ENCODE measurements at places on chromosomes 12 and 14.
A peak's percentile ranks its signal among the peaks of the same experiment; 100 is the strongest.

GRCh38 chr12:66087365-66087943, 43.1 kb downstream of the LLPH start:
- peak; percentile 58 for DNase-seq

- no peak for DNase-seq
Observed at GRCh38 chr14:69910871-69911270, 31.7 kb downstream of the SMOC1 start.

GRCh38 chr14:95536036-95536593, 1.3 kb downstream of the GLRX5 start:
- DNase-seq: no peak

DNA sequence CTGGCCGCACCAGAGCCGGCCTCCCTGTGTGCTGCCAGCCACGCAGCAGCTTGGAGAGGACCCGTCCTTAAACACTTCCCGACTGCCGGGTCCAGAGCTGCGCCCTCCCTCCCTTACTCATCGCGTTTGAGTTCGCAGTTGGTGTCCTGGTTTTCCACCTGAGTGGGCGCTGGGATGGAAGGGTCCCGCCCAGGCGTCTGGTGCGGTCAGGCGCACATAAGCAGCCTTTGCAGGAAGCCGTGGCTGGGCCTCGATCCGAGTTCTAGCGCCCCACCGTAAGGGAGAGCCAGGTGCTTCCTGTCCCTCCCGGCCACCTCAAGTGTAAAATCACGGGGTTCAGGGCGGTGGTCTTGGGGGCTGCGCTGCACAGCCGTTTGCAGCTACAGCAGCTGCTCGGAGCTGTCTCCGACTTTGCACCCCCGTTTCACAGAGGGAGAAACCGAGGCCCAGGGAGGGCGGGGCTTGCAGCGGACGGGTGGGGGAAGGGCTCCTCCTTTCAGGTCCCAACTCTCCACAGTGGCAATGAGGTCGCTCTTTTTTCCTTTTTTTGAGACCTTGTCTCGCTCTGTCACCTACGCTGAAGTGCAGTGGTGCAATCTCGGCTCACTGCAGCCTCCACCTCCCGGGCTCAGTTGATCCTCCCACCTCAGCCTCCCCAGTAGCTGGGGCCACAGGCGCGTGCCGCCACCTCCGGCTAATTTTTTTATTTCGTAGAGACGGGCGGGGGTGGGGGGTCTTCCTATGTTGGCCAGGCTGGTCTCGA, 51.3 kb downstream of the LRCOL1 start:
- DNase-seq: no peak

- DNase-seq: no peak
Observed at GRCh38 chr14:31336646-31337045, 83.7 kb downstream of the HEATR5A start.

GRCh38 chr14:80212023-80212397, 706 bp upstream of the DIO2 start:
- DNase-seq: no peak

DNA sequence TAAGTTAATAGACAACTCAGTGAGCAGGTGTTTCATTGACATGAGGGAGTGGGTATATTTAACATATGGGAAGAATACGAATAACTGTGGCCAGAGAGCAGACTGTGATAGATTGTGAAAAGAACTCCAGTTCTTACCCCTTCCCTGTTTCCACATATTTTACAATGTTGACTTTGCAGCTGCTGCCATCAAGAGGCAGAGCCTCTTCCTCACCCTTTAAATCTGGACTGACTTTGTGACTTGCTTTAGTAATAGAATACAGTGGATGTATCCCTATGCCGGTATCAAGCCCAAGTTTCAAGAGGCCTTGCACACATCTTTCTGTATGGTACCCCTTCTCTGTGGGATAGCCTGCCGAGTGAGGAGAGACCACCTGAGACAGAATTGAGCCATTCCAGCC, 356.7 kb downstream of the ETNK1 start:
- DNase-seq: no peak

GRCh38 chr14:78524196-78524595, 354.0 kb downstream of the NRXN3 start:
- DNase-seq: no peak

DNA sequence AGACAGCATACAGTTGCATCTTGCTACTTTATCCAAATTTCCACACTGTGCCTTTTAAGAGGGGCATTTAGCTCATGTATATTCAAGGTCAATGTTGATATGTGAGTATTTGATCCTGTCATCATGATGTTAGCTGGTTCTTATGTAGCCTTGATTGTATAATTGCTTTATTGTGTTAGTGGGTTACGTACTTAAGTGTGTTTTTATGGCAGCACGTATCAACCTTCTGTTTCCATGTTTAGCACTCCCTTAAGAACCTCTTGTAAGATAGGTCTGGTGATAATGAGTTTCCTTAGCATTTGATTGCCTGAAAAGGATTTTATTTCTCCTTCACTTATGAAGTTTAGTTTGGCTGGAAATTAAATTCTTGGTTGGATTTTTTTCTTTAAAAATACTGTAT, 445.2 kb downstream of the NAV3 start:
- no peak for DNase-seq

DNA sequence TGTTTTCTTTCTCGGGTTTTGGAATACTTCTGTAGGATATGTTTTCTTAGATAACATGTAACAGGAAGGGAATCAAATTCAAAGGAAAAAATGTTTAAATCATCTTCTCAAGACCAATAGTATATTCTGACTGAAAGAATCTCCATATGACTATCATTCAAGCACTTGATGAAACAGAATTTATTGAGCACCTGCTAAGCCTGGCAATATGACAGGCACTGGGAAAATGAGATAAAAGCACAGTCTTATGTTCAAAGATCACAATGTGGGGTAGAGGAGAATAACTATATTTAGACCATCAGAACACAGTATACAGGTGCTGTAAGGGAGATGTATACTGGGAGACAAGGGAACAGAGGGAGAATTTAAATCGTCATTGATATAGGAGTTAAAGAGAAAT, 19.1 kb upstream of the TMEM30B start:
- no peak for DNase-seq

- DNase-seq: no peak
Observed at GRCh38 chr14:39264558-39264957, 30.8 kb downstream of the MIA2 start.

DNA sequence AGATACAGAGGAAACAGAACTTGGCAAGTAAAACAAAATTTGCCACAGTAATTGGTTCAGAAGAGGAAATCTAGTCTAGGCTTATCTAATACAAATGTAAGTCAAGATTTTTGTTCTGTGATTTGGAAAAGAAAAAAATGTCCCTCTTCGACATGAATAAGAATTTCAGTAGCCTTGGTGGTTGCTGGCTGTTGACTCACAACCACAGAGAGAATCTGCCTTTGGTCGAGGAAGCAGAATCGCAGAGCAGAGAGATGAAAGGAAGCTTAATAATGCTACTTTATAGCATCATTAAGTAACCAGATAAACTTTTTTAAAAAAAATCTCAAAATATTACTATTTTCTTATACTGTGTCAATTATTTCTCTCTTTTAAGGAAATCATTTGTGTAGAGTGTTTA, 1096.6 kb downstream of the FLRT2 start:
- no peak for DNase-seq

DNA sequence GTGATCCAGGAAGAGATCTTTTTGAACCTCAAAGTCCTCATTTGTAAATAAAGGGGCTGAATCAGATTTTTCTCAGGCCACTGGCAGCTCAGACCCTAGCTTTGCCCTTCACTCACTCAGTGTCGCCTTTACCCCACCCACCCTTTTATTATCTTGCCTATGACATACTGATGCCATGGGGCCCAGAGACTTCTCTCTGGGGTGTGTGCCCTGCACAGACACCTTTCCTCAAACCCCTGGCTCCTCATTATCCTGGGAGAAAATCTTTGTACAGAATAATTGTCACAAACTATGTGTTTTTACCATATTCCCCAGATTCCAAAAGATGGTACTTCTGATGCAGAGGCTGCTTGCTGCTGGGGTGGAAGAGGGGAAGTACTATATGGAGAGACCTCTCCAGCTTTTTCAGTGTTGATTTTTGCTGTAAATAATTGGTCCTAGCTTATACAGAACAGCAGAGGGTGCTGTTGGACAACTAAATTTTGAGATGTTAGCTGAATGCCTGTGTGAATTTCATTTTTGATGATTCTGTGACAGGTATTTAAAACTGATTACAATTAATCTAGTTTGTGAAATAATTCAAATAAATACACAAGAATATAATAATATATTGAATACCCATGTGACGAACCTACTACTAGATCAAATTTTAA, 53.9 kb upstream of the DCD start:
- DNase-seq: no peak

- DNase-seq: no peak
Observed at GRCh38 chr12:27451036-27451825, 4.7 kb downstream of the SMCO2 start.

GRCh38 chr14:22478247-22478646, 110.8 kb downstream of the DAD1 start:
- DNase-seq: no peak

GRCh38 chr14:23228812-23229211, 8.9 kb upstream of the RNF212B start:
- DNase-seq: no peak

GRCh38 chr12:116060764-116061163, 216.7 kb downstream of the MED13L start:
- no peak for DNase-seq

DNA sequence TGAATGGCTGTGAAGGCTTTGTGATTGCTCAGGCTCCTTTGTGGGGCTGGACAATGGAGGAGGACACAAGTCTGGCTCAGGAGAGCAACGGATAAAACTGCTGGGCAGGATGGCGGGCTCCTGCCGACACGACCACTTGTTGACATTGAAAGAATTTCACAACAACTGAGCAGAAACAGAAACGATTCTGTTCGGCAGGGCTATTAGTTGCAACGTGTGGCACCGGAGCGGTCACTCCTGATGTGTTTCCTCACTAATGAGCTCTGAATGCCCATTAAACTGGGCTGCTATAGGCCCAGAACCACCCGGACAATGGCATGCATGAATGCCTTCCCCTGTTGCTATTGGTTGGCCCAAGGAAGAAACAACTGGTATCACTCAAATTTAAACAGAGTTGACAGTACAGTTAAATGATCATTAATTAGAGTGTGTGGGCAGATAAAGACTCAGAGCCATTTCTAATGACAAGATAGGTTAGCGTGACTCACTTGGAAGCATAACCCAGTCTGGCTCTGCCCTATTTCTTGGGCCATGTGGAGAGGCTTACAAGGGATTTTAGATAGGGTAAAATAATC, 142.9 kb downstream of the ASCL1 start:
- no peak for DNase-seq

GRCh38 chr12:22306311-22306710, 28.2 kb downstream of the ST8SIA1 start:
- no peak for DNase-seq

GRCh38 chr12:130513556-130513955, 175.9 kb downstream of the PIWIL1 start:
- no peak for DNase-seq

- DNase-seq: no peak
Observed at GRCh38 chr14:72026536-72026935, 94.3 kb downstream of the RGS6 start.

GRCh38 chr12:90120627-90121026, 412.0 kb upstream of the ATP2B1 start:
- no peak for DNase-seq

DNA sequence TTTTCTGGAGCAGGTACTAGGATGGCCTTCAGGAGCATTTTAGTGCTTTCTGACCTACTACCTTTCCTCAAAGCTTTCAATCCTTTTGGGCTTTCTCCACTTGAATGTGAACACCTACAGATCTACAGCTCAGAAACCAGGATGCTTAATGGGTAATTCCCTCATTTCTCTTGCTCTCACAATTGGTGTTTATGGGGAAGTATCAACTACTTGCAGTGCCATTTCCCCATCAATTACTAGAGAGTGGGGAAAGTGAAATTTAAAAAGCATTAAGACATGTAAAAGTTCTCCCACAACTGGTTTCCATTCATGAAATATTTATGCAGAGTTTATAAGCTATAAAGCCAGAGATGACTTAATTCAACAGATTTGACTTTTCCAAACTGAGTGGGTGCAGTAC, 2.1 kb upstream of the YY1 start:
- DNase-seq: no peak

DNA sequence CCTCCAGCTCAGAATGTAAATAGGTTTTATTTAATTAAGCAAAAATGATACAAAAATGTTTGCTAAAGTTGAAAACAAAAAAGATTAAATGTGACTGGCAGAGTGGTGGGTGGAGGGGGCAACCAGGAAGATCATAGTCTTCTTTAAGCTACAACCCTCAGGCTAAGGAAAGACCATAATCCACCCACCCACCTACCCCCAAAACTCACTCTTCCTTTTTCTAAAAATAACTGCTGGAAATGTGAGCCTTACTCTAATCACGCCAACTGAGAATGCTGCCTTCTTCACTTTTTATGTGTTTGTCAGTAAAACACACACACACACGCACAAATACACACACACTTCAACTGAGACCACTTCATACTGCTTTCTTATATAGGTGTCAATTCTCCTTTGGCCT, 230.0 kb upstream of the EGLN3 start:
- no peak for DNase-seq

GRCh38 chr14:71472356-71473340, 459.6 kb upstream of the RGS6 start:
- DNase-seq: no peak

DNA sequence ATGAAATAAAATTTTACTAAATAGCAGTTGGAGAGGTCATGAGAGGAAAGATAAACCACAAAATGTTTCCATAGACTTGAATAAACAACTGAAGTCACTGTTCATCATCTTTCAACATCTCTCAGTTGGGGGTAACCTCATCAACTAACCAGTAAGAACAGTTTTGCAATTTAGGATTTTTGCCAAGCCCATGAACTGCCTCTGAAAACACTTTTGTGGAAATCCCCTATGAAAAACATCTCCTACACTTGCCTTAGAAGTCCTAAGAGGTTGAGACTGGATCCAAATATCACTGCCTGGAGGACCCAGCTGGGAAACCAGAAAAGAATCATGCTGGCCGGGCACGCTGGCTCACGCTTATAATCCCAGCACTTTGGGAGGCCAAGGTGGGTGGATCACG, 273.1 kb downstream of the C12orf50 start:
- no peak for DNase-seq

GRCh38 chr12:93415723-93416464, 25.9 kb downstream of the UBE2N start:
- no peak for DNase-seq

Measured in left renal cortex interstitium (tissue), 4 donors.